Tibial nerve (tissue), 4 donors: ENCODE measurements at places on chromosomes 7 and 10. TPM values are rescaled to one million over a fixed set of nuclear protein-coding genes. Genes with fewer than 3 reads are reported as not detected.

DNA sequence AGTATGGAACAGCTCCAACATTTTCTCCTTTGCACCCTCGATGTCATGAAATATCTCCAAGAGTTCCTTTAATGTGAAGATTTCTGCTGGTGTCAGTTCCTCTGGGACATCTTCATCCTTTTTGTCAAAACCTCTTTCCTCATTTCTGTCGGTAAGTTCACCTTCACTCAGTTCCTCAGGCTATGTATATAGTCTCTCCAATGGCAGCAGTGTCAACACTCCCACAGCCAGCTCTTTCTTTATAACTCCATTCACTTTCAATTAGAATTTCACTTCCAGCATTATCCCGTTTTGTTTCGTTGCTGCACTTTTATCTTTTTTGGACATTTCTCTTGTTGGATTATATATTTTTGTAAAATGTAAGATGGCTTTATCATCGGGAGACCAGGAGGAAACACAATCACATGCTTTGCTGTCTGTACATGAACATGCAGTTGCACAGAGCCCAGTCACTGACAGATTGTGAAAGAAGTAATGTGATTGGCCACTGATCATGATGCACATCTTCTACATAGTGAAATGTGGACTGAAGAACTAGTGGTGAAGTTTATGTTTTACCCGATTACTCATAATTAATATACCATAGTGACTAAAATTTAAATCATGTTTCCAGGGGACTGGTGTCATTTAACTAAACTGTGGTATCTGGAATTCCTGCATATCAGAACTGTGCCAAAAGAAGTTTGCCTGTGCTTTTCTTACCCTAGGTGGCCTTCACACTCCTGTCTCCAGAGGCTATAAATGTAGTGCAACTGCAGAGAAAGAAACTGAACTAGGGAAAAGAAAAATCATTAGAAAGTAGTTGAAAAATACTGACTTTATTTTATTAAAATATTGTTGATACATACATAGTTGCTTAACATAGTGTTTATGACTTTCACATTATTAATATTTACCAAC is 289.6 kb downstream of the PPP1R3A start:
- DNase-seq, result no peak

GRCh38 chr7:31114593-31115343 is 62.7 kb downstream of the ADCYAP1R1 start:
- DNase-seq, result no peak

- DNase-seq, result no peak
Measured at GRCh38 chr10:133179651-133180050, 19.6 kb downstream of the KNDC1 start.

GRCh38 chr7:43631559-43631958 is 48.7 kb downstream of the STK17A start:
- DNase-seq, result no peak

DNA sequence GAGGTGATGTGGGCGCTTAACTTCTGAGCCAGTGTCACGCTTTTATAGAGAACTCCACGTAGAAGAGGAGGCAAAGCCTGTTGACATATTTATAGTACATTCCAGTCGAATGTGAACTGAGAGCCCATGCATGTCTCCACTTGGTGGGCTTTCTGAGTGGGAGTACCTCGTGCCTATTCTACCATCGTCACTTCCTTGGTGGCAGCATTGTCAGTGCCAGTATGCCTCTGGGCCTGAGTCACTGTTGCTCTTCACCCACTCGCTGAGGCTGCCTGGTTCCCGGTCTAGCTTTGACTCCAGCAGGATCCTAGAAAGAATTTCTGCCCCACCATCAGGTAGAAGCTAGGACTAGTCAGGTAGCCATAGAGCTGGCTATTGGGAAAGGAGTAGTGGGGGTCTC is 30.0 kb upstream of the CDH23 start:
- no peak for DNase-seq

DNA sequence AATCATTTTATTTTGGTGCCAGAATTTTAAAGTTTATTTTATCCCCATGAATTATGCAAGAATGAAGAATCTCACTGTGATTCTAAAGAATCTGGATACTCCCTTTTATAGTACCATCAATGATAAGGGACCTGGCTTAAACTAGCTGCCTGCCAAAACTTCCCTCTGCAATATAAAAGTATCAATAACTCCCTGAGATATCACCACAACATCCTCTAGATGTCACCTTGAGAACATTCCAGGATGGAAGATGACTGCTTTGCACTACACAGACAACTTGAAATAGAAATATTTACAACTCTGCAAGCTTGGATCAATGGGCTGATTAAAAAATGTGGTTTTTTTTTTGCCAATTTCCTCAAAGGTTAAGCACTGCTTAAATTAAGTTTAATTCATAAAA is 142.1 kb downstream of the SLC25A13 start:
- no peak for DNase-seq

The BLNK gene
- total RNA-seq, result 16.4 TPM

DNA sequence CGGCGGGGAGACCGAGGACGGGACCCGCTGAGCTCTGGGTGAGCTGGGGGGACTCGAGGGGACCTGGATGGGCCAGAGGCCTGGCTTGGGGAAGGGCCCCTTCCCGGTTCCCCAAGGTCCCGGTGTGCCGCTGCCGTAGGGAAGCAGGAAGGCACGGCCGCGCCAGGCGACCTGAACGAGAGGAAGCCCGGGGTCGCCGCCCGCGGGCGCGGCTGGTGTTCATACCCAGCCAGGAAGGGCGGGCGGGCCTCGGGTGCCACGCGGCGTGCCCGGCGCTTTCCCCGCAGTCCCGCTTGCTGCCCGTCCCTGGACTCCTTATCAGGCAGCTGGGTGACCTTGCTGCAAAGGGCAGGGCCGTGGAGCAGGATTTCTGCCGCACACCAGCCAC is 38.0 kb downstream of the ZNF777 start:
- DNase-seq, result no peak

The ARHGAP22 gene
- total RNA-seq, result 13.5 TPM

GRCh38 chr7:4655311-4655710 is 26.8 kb upstream of the FOXK1 start:
- DNase-seq, result no peak

DNA sequence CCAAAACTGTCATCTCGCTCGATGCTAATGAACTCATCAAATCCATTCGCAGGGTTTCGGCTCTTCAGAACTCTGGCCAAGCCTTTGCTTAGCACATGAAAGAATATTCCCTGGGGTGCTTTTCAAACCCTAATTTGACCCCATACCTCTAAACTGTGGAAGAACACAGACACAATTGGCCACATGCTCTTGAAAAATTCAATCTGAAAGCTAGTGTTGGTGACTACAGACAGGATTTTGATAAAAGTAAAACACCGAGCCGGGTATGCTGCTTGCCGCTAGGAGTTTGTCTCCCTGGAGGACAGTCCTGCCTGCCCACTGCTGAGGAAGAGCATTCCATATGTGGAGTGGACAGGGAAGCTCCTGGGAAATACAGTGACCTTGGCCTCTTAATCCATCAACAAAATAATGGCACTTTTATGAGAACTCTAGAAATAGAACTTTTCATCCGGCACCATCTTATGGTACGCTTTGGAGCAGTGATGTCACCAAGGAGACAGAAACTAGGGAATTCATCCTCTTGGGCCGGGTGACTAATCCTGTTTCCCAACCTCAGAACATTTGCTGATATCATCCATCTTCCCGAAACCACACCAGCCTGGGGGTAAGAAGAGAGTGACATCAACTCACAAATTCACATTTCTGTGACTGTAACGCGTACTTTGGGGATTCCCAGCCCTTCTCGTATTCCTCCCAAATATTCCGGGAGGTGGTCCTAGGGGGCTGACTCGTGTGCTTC is 34.2 kb downstream of the MTURN start:
- no peak for DNase-seq

GRCh38 chr10:34187201-34187600 is 627.9 kb downstream of the PARD3 start:
- no peak for DNase-seq

DNA sequence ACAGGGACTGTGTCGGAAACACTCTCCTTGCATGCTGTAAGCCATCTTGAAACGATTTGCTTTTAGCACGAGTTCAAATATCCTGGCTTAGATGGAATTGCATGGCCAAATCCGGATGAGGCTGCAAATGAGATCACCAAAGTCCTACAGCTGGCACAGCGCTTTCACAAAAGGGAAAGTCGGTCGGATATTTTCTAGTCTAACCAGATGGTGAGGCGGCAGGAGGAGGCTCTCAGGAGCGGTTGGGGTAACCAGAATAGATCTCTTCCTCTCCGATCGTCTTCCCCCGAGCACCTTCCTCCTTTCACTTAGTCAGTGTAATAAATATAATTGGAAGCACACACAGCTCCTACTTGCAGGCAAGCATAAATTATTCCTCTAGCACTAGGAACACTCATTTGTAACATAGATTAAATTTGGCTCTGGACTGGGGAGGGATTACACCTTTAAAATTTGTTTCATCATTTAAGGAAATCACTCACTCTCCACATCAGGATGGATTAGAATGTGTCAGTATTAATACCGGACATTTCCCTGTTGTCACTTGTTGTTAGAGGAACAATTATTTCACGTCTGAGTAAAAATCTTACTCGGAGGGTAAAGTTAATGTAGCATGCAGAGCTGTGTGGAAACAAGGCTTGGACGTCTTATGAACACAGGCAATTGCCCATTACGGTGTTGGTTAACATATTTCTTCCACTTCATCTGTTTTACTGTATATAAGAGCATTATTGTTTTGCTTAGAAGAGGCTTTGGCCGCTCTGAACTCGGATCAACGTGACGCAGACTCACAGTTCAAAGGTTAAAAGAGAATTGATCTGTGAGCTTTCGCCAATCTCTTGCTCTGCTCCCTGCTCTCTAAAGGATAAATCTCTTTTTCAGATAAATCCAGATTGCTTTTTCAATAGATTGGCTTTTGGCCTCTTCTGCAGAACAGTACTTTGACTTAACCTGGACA is 857.9 kb downstream of the TYW1 start:
- DNase-seq, result no peak

The COL13A1 gene
- total RNA-seq, result 0.63 TPM

DNA sequence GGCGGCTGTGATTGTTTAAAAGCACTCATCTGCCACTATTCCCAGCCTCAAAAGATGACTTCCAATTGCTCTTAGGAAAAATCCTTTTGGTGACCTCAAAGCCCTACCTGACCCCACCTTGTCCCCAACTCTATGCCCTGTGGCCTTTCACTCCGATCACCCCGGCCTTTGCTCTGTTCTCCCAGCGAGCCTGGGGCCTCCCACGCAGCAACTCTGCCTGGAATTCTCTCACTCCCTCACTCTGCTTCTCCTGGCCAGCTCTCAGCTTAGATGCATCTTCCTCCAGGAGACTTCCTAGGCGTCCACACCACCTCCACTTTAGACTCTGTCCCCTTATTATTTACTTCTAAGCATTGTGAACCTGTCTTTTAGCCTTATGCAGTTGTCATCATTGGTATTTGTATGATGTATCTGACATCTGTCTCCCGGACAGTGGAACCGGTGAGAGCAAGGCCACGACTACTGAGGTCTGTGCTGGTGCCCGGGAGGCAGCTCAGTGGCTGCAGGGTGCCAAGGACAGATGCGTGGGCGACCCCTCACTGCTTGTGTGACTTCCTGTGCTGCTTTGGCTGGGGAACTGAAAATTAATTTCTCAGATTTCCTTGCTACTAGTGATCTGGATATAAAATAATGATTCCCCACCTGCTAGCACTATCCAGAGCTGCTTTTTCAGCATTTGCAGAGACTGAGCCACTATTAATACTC is 63.0 kb downstream of the PIP4K2A start:
- no peak for DNase-seq

DNA sequence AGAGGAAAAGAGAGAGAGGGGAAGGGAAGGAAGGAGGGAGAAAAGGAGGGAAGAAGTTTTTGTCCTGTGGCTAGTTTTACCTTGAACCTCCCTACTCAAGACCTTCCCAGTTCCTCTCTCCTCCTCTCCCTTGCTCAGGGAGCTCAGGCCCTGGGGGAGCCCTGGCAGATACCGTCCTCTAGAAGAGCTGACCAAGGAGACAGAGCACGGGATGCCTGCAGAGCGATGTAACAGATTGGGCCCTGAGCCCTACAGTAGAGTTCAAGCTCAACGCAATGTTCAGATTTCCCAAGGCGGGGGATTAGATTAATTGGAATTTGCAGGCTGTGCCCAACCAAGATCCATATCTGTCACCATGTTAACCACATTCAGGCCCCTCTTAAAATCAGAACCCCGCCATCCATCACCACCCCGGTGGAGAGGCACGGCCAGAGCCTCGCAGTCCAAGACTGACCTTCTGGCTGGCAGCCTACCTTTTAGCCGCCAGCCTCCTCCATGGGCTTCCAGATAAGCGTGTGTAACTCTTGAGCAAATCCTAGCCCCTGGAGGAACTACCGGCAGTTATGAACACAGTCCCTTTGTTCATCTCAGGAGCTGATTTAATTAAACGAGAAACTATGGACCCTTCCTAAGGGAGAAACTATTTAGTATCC is 70.6 kb downstream of the KCNMA1 start:
- no peak for DNase-seq
